ENCODE measurements at places on chromosomes 16 and 17.
A peak's percentile ranks its signal among the peaks of the same experiment; 100 is the strongest.

DNA sequence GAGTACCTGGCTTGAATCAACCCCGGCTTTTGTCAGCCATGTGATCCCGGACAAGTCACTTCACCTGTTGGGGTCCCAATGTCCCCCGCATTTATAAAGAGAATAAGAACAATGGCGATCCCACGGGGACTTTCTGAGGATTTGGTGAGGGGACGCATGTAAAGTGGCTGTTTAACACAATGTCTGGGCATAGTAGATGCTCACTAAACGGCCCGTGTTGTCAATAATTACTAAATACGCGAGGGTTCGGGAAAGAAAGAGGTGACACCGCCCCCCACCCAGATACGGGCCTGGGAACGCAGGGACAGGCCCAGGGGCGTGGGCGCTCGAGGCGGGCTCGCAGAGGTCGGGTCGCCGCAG, 1.8 kb downstream of the SYNGR3 start:
- DNase-seq = no peak

DNA sequence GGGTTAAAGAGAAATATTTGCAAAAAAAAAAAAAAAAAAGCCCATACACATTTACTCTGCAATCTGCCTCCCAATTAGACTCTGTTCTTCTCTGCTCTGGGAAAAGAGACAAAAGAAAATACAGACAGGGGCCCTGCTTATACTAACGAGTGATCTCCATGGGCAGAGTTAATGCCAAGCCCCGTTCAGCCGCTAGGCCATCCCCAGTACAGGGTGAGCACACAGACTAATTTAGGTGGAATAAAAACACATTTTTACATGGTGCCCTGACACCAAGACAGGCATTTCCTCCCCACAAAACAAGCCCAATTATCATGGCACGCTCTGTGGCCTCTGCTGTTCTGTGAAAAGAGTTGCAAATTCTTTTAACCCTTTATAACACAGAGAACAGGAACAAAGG, 356.3 kb upstream of the C16orf82 start:
- no peak for DNase-seq

DNA sequence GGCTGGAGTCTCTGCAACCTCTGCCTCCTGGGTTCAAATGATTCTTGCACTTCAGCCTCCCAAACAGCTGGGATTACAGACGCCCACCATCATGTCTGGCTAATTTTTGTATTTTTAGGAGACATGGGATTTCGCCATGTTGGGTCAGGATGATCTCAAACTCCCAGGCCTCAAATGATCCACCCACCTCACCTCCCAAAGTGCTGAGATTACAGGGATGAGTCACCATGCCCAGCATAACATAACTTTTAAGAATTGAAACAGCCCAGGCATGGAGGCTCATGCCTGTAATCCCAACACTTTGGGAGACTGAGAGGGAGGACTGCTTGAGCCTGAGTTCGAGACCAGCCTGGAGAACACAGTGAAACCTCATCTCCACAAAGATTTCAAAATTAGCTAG, 2.5 kb downstream of the RSL1D1 start:
- DNase-seq = peak; percentile 79

GRCh38 chr16:78375055-78375679, 275.7 kb downstream of the WWOX start:
- DNase-seq = no peak

DNA sequence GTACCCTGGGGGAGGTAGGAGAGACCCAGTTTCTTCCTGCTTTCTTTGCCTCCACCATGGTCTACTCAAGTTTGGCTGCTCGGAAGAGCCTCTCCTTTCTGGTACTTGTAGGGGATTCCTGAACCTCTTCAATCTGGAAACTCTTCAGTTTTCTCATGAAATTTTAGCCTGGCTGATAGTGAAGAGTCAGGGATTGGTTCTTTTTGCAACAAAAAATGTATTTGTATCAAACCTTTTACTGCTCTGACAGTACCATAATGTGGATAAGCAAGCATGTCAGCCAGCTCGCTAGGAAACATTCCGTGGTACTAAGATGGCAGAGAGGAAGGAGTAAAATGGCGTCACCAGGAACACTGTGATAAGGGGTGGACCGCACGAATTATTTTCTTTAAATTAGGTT, 55.4 kb downstream of the NUP93 start:
- no peak for DNase-seq

- no peak for DNase-seq
Observed at GRCh38 chr17:4241535-4241934, 22.2 kb downstream of the ANKFY1 start.

All from fibroblast of mammary gland (primary cell).